ENCODE measurements at places on chromosomes 7 and 10. TPM values are rescaled to one million over a fixed set of nuclear protein-coding genes. Genes with fewer than 3 reads are reported as not detected.

The CALML3 gene
- total RNA-seq, result not detected

DNA sequence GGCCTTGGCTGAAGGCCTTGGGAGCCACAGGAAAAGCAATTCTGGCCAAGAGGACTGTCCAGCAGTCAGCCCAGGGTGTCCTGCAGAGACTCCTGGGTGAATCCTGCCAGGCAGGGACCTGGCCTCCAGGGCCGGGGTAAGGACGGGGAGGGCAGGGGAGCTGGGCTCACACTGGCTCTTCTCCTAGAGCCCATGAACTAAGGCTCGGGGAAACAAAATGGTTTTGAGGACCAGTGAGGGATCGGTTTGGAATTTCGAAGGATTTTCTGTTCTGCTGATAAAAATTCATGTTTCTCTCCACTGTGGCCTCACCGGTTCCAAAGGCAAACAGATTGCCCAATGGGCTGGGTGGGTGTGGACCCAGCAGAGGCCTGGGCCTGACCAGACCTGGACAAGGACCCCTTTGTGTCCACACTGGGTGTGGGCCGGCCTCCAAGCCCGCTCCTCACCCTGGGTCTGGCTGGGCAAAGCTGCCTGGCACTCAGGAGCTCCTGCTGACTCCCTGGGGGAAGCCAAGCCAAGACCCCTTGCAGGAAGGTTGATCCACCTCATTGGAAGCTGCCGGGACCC, 27.3 kb downstream of the FAM20C start:
- peaks cover 15% of the 10 kb centered on the region for H3K4me1 ChIP-seq
- peak overlapping the region; percentile 69 for H3K27ac ChIP-seq
- H3K27me3 ChIP-seq, result no peaks in the 10 kb centered on the region
- H3K36me3 ChIP-seq, result peaks cover 6% of the 10 kb centered on the region

The CALML5 gene
- total RNA-seq, result not detected

DNA sequence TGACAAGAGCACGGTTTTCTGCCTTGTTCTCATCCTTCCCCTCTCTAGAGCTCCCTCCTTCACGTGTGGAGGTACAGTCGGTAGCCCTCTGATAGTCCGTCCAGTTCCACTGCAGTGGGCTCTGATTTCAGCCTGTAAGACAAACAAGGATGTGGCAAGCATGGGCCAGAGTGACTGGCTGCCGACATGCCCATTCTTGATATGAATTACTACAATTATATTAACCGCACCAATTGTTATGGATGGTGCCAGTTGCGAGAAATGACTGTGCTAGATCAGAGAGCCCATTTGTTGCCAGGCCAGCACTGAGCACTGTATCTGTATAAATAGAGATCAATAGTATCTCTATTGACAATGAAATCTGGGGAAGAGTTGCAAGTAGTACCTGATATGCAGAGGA, 146.6 kb downstream of the CHN2 start:
- H3K27me3 ChIP-seq, result no peaks in the 10 kb centered on the region
- H3K27ac ChIP-seq, result peak overlapping the region; percentile 8
- peaks cover 36% of the 10 kb centered on the region for H3K4me1 ChIP-seq

The PLAC9 gene
- 0.79 TPM for total RNA-seq

DNA sequence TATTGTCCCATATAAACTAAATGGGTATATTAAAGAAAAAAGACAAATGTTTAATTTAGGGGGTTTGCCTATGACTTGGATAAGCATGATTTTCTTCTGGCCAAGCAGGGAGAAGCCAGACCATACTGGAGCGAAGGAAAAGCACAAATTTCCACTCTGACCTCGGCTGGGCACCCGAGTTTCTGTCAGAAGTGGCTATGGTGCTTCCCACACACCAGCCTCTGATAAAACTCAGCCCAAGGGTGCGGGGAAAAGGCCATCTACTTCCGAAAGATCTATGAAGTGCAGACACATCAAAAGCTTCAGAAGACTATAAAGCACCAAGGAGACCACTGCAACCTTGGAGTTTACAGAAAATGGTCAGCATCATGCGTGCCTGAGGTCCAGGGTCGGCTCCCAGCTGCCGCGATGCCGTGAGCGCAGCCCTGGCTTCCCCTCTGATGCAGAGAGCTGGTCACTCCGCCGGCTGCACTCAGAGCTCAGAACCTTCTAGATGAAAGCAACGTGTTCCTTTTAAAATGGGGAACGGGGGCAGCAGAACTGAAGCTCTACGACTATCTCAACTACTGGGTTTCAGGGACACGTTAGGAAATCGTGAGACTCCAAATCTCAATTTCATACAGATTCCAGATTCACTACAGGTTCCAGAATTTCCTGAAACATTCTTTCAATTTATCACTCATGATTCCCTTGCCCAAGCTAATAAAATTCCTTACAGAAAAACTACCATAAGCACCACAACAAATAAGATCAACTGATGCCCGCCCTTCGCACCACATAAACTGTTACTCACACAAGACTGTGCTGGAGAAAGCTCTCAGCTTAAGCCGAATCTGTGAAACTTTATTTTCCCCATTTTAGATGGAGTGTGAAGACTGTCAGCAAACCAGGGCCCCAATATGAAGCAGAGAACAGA, 84.5 kb downstream of the DIP2C start:
- peak overlapping the region; percentile 31 for H3K27ac ChIP-seq
- DNase-seq, result no peak
- H3K4me3 ChIP-seq, result no peak overlapping the region
- no peaks in the 10 kb centered on the region for H3K27me3 ChIP-seq

DNA sequence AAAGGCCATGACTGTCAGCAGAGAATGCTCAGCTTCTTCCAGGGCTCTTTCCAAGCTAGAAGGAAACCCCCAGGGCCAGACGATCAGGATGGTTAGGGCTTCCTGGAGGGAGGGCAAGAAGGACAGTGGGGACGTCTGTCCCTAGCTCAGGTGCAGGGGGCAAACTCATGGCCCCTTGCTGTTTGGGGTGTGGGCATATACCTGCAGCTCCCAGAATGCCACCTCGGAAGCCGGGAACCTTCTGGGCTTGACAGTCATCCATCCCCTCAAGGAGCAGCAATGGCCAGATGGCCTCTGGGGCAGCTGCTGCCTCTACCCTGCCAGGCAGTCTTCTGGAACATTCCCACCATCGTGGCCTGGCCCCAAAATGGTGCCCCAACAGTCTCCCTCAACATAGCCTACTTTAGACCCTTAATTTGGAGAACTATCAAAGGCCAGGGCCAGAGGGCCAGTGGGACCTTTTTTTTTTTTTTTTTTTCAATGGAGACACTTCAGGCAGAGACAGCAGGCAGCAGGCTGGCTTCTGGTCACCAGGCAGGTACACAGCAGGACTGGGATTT, 40.2 kb upstream of the ZMIZ1 start:
- peaks cover 27% of the 10 kb centered on the region for H3K4me1 ChIP-seq
- no peaks in the 10 kb centered on the region for H3K36me3 ChIP-seq
- H3K27me3 ChIP-seq, result peaks cover 11% of the 10 kb centered on the region
- no peak overlapping the region for H3K4me3 ChIP-seq

GRCh38 chr7:141300816-141301215, 227.0 kb downstream of the TMEM178B start:
- peaks cover 3% of the 10 kb centered on the region for H3K27me3 ChIP-seq
- no peak overlapping the region for H3K27ac ChIP-seq
- no peaks in the 10 kb centered on the region for H3K36me3 ChIP-seq
- H3K4me3 ChIP-seq, result no peak overlapping the region
- no peak for DNase-seq
- H3K4me1 ChIP-seq, result peaks cover 1% of the 10 kb centered on the region

The CALHM3 gene
- 1.3 TPM for total RNA-seq

DNA sequence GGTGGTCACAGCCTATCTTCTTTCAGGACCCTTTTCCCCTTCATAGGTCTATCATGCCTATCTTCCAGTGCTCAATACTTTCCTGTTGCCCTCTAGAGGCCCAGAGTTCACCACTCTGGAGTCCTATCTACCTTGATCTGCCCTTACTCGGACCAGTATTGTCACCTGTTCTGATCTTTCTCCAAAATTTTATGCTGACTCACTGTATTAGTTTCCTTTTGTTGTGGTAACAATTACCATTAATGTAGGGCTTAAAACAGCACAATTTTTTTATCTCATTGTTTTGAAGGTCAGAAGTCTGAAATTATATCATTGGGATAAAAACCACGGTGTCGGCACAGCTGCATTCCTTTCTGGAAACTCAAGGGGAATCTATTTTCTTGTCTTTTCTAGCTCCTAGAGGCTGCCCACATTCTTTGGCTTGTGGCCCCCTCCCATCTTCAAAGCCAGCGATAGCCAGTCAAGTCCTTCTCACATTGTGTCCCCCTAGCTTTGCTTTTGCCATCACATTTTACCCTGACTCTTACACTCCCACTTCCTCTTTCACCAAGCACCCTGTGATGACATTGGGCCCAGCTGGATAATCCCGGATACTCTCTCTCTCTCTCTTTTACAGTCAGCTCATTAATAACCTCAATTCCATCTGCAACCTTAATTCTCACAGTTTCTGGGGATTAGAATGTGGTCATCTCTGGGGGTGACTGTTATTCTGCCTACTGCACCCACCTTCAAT, 54.6 kb downstream of the TFAM start:
- no peaks in the 10 kb centered on the region for H3K36me3 ChIP-seq
- no peak for DNase-seq
- H3K4me3 ChIP-seq, result no peak overlapping the region
- no peak overlapping the region for H3K27ac ChIP-seq
- peaks cover under 1% of the 10 kb centered on the region for H3K4me1 ChIP-seq

- peaks cover 2% of the 10 kb centered on the region for H3K4me1 ChIP-seq
- no peak for DNase-seq
- H3K27me3 ChIP-seq, result peaks cover 40% of the 10 kb centered on the region
- H3K36me3 ChIP-seq, result no peaks in the 10 kb centered on the region
These were observed 2.1 kb downstream of the CNNM1 start for GRCh38 chr10:99331207-99331803.

- H3K4me1 ChIP-seq, result no peaks in the 10 kb centered on the region
- no peak overlapping the region for H3K4me3 ChIP-seq
- H3K27me3 ChIP-seq, result no peaks in the 10 kb centered on the region
- no peaks in the 10 kb centered on the region for H3K36me3 ChIP-seq
- DNase-seq, result no peak
These were observed 34.4 kb downstream of the POLR1F start for GRCh38 chr7:19674266-19674960.

DNA sequence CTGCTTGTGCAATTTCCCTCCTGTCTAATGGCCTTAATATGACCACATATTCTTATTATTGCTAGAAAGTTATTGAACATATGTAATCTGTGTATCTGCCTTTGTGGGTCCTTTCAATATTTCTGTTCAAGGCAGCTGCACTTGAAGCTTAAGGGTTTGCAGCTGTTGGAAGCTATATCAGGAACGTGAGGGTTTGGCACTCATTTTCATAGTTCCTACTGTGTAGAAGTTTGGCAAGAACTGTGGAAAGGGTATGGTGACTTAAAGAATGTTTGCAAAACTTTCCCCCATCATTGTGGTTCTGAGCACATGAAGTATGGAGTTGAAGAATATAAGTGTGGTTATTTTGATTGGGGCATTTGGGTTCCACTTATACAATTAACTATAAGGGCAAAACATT, 144.7 kb upstream of the SEMA3A start:
- H3K36me3 ChIP-seq, result no peaks in the 10 kb centered on the region
- H3K4me1 ChIP-seq, result no peaks in the 10 kb centered on the region
- H3K27ac ChIP-seq, result no peak overlapping the region
- H3K4me3 ChIP-seq, result no peak overlapping the region

- peaks cover 3% of the 10 kb centered on the region for H3K4me1 ChIP-seq
- H3K27ac ChIP-seq, result no peak overlapping the region
- no peaks in the 10 kb centered on the region for H3K36me3 ChIP-seq
- no peak for DNase-seq
- H3K27me3 ChIP-seq, result peaks cover 12% of the 10 kb centered on the region
- no peak overlapping the region for H3K4me3 ChIP-seq
These were observed 13.3 kb upstream of the ACSL5 start for GRCh38 chr10:112360308-112361270.
